ENCODE measurements at places on chromosomes 12 and 14. TPM values are rescaled to one million over a fixed set of nuclear protein-coding genes. Genes with fewer than 3 reads are reported as not detected.
A peak's percentile ranks its signal among the peaks of the same experiment; 100 is the strongest.

Gene INHBE
- total RNA-seq: 14.3 TPM

Gene SAMD15
- total RNA-seq: 3.3 TPM

Gene PAX9
- total RNA-seq: not detected

Gene IKZF4
- 7.4 TPM for total RNA-seq

GRCh38 chr12:25005376-25005775 is 56.5 kb upstream of the BCAT1 start:
- DNase-seq: peak; percentile 86

Measured in Karpas-422 (cell line).